ENCODE measurements at places on chromosomes 11 and 22. TPM values are rescaled to one million over a fixed set of nuclear protein-coding genes. Genes with fewer than 3 reads are reported as not detected.

- DNase-seq: no peak
Measured at GRCh38 chr11:95153857-95154246, 64.2 kb downstream of the ENDOD1 start.

DNA sequence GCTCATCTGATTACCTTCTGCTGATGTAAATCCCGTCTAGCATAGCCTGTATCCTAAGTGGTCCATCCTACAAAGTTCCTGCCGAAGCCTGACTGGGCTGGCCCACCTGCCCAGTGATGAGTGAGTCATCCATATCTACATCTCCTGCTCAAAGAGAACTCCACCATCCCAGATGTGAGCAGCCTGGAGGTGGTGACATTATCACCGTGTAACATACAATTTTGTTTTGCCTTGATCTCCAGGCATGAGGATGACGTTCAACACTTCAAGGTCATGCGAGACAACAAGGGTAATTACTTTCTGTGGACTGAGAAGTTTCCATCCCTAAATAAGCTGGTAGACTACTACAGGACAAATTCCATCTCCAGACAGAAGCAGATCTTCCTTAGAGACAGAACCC, 5.6 kb downstream of the TMA7B start:
- DNase-seq: no peak

OR10AG1 gene
- not detected for polyA plus RNA-seq

OR8G1 gene
- polyA plus RNA-seq: not detected

DNA sequence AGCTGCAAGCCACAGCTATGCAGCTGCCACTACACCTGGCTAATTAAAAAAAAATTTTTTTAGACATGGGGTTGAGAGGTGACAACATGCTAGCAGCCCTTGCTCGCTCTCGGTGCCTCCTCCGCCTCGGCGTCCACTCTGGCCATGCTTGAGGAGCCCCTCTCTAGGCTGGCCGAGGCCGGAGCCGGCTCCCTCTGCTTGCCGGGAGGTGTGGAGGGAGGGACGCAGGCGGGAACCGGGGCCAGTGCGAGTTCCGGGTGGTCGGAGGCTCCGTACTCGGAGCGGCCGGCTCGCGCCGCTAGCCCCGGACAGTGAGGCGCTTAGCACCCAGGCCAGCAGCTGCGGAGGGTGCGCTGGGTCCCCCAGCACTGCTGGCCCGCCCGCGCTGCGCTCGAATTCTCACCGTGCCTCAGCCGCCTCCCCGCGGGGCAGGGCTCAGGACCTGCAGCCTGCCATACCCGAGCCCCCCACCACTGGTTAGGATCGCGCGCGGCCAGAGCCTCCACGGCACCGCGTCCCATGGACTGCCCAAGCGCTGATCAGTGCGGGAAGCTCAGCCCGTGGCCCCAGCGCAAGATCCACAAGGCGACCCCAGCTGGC, 10.7 kb downstream of the MYO18B start:
- DNase-seq: no peak
